ENCODE measurements at places on chromosomes 12 and 14.

DNA sequence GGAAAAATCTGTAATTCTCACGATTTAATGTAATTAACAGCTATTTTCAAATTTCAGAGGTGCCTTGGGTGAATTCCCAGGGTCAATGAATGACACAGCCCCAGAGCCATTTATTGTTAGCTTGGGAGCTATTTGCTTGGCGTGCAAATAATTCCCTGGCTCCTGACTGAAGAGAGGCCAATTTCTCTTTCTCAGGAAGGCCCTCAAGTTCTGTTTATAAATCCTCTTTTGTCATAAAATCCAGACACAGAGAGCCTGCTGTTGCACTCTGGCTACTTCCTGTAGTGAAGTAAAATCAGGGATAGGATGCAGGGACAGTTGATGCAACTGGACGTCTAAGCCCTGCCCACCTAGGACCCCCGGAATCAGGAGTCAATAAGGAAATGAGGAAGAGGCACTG lies 154.3 kb downstream of the TMX1 start:
- DNase-seq = no peak

DNA sequence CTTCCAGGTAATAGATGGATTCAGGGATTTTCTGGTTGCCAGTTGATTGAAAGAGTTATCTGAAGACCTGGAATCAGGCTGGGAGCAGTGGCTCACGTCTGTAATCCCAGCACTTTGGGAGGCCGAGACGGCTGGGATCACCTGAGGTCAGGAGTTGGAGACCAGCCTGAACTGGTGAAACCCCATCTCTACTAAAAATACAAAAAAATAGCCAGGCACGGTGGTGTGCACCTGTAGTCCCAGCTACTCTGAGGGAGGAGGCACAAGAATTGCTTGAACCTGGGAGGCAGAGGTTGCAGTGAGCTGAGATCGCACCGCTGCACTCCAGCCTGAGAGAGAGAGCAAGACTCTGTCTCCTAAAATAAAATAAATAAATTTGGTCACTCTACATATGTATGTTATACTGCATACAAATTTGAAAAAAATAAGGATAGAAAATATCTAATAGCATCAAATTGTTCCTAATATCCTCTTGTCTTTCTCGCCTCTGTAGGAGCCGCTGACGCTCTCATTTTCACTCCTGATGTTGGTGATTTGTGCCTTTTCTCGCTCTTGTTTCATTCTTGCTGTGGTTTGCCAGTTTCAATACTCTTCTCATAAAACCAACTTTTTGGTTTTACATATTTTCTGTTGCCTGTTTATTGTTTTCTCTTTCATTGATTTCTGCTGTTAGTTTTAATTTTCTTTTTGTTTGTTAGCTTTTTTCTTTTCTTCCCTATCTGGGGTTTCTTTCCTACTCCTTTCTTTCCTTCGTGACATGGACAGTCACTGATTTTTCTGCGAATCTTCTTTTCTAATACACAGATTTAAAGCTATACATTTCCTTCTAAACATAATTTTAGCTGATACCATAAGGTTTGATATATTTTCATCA lies 23.8 kb upstream of the PLD4 start:
- no peak for DNase-seq

GRCh38 chr12:19404242-19404880 lies 34.9 kb upstream of the AEBP2 start:
- DNase-seq = no peak

GRCh38 chr12:101455685-101456084 lies 19.5 kb upstream of the SPIC start:
- DNase-seq = no peak

Data from inflammatory macrophage treated with lipopolysaccharide for 4 hours (primary cell).